ENCODE measurements at places on chromosomes 12 and 14.

DNA sequence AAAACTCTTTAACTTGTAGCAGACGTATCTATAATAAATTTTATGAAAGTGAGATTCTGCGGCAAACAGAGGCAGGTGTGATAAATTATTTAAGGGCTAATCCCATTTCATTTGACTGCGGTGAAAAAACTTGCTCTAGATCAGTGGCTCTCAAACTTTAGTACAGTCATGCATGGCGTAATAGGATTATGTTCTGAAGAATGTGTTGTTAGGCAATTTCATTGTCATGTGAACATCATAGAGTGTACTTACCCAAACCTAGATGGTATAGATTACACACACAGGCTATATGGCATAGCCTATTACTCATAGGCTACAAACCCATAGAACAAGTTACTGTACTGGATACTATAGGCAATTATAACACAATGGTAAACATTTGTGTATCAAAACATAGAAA, 83.7 kb downstream of the HEATR5A start:
- DNase-seq, result no peak

DNA sequence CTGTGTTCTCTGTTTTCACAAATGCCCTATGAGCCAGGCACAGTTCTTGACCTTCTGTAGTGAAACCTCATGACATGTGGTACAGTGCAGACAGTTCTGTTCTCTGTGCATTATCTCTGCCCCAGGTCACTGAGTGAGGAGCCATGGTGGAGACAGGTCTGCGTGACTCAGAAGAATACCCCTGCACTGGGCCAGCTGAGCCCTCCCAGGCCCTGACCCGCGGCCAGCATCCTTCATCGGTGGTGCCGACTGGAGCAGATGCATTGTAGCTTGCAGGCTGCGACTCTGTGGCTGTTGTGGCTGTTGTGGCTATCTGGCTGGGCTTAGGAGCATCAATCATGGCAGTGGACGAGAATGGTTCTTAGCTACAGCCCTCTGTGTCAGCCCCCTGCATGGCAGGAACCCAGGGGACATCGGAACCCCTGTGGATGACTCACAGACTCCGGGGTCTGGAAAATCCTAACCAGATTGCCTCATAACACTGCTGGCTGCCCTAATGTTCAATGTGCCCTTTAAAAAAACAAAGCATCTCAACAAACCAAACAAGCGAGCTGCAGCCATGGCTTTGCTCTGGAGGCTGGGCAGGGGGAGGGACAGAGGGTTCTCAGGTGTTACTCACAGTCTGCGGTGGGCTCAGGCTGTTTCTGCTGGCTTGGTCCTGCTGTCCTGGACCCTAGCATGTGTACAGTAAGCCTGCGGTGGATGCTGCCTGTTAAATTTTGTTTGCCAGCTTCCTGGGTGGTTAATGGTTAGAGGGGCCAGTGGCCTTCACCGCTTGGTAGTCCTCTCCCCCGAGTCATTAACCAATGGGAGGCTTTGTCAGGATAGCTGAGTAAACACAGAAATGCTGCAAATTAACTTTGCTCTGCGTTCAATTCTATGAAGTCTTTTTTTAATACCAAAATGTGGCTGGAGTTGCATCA, at the start of gene SERPINA6:
TSS of gene SERPINA6 (minus strand) at position 689 of the 923 bp plus-strand sequence. CDS start 8,688 bp downstream, outside the sequence.
- peak; percentile 84 for DNase-seq

DNA sequence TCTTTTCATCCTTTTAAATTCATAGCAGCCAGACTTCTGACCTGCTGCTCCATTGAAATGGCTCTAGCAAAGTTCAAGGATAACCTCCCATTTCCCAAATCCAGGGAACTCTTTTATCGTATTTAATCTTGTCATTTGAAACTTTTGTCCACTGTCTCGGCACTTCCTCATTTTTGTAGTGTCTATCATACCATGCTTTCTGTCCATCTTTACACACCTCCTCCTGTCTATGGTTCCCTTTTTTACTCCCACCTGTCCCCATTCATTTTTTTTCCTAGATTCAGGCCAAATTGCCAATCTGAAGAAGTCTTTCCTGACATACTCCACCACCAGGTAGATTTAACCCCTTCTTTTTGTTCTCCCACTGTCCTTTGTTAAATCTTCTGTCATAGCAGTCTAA, 31.0 kb downstream of the NFYB start:
- no peak for DNase-seq

DNA sequence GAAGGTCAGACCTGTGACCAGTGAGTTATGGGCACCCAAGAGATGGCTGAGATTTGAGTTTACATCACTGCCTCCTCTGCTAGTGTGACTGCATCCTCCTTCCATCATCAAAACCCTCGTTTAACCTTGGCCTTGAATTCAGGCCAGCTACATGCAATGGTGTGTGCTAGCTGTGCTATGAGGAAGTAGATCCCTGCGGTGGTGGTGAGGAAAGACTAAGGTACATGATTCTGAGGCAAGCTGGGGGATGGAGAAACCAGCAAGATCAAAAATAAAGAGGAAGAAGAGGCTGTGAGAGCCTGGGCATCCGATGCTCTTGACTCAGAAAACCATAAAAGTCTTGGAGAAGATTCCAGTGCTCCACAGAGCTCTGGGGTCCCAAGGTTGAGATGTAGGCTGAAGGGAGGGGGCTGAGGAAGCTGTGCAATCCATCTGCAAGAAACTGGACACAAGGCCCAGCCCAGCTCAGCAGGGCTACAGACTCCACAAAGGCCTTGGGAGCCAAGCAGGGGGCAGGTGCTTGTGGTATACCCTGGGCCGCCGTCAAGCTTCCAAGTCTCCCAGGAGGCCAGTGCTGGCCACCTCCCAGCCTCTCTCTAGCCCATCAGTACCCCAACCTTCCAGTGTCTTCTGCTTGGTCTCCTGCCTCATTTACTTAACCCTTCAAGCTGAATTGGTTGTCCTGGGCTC, 774.8 kb downstream of the VRK1 start:
- DNase-seq, result no peak

GRCh38 chr14:88212691-88213090, 110.4 kb downstream of the KCNK10 start:
- no peak for DNase-seq

GRCh38 chr12:108649126-108649525, 15.4 kb upstream of the SELPLG start:
- no peak for DNase-seq

DNA sequence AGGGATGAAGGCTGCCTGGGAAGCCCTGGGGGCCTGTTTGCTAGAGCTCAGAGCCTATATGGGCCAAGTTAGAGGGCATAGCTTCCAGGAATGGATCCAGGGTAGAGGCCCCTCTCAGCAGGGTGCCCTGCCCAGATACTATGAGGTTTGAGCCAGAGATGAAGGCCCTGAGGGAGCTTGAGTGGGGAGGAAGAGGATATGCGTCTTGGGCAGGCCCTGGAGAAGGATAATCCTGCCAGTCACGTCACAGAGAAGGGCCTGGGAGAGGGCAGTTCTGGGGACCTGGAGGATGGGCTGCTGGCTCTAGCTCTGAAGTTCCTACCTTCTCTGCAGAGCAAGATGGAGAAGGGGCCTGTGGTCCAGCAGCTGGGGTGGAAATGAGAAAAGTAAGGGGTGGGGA, 5.9 kb upstream of the CACNB3 start:
- DNase-seq, result no peak

GRCh38 chr14:68357777-68358176, 435.1 kb downstream of the ZFP36L1 start:
- DNase-seq, result no peak

GRCh38 chr12:54390668-54391551, 6.4 kb upstream of the ZNF385A start:
- no peak for DNase-seq

DNA sequence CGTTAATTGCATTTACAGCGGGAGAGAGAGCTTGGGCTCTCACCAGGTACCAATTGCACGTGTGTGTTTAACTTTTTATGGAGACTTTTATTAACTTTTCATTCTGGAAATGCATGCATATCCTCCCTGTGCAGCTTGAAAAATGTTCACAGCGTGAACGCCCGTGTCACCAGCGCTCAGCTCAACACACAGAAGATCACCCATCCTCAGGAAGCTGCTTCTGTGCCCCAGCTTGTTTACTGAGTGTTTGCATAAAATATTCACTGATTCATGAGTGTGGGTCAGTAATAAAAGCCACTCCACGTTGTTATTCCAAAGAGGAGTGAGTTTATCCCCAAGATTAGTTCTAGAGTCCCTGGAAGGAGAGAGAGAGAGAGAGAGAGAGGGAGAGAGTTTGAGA, 75.5 kb upstream of the FZD10 start:
- DNase-seq, result no peak

GRCh38 chr14:52325126-52325525, 11.0 kb downstream of the PTGER2 start:
- no peak for DNase-seq

DNA sequence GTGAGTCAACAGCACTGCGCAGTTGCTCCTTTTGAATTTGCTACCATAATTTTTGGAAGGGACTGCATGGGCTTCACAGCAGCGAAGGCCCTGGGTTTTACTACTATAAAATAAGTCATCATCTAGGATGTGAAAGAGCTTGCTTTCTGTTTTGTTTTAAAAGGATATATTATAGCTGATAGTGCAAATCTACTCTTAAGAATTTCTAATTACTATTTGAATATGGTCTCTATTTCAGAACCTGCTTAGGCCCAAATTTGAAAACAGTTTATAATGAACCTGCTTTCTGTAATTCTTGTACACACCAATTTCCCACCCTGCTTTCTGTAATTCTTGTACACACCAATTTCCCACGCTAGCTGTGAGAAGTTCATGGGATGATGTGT, 73.0 kb downstream of the SRGAP1 start:
- DNase-seq, result no peak

DNA sequence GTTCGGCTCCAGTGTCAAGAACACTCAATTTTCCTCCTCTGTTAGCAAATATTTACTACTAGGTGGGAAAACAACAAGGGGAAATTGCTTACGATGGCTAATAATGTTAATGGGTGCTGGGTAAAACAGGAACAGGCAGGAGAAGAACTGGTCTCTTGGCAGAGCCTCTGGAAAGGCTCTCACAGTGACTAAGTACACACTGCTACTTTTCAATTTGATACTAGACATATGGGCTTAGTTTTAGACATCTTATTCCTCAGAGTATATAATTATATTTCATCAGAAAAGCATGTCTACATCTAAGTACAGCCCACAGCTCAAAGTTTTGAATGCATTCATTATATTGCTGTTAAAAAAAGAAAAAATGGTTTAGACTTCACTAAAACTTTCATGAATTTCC, 65.4 kb upstream of the SAV1 start:
- DNase-seq, result no peak

DNA sequence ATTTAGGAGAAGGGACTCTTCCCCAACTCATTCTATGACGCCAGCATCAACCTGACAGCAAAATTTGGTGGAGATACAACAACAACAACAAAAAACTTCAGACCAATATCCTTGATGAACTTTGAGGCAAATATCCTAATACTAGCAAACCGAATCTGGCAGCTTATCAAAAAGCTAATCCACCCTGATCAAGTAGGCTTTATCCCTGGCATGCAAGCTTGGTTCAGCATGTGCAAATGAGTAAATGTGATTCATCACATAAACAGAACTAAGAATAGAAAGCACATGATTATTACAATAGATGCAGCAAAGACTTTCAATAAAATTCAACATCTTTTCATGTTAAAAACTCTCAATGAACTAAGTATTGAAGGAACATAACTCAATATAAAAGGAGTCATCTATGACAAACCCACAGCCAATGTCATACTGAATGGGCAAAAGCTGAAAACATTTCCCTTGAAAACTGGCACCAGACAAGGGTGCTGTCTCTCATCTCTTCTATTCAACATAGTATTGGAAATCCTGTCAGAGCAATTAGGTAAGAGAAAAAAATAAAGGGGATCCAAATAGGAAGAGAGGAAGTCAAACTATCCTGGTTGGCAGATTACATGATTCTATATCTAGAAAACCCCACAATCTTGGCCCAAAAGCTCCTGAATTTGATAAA, 233.3 kb downstream of the CCDC59 start:
- DNase-seq, result no peak

GRCh38 chr12:55816881-55817344, 611 bp downstream of the SARNP start:
- no peak for DNase-seq

DNA sequence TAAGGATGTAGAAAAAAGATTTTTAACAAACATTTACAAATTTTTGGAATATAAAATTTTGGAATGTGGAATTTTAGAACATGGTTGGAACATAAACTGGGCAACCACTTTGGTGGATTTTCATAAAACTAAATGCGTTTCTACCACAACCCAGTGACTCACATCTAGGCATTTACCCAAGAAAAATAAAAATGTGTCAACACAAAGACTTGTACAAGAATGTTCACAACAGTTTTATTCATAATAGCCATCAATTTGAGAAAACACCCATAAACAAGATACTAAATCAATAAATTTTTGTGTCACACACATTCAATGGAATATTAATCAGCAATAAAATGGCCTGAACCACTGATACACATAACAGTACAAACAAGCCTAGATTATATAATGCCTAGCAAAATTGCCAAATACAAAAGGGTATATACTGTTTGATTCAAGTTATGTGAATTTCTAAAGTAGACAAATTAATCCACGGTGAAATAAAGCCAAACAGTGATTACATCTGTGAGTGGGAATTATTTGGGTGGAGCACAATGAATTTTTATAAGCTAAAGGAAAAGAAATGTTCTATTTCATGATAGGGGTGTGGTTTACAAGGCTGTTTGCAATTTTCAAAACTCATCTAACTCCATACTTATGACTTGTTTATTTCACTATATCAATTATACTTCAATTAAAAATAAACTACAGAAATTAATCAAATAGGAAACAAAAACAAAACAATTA, 415.2 kb upstream of the OR4E1 start:
- DNase-seq, result no peak

- no peak for DNase-seq
Measured at GRCh38 chr14:97164021-97164420, 366.8 kb downstream of the VRK1 start.

DNA sequence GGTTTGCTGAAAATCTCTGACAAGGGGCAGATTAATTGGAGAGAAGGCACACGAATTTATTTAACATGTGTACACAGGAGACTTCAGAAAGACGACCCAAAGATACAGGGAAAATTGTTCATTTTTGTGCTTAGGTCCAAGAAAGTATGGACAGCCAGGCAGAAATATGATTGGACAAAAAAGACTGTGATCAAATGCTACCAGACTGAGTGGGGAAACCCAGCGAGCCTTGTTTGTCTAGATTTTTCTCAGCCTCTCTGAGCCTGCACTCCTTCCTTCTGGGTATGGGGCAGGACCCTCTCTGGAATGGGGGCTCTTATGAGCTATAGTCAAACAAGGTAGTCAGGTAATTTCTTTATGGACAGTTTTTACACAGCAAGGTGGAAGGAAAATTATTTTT, 10.4 kb upstream of the CIPC start:
- DNase-seq, result no peak

DNA sequence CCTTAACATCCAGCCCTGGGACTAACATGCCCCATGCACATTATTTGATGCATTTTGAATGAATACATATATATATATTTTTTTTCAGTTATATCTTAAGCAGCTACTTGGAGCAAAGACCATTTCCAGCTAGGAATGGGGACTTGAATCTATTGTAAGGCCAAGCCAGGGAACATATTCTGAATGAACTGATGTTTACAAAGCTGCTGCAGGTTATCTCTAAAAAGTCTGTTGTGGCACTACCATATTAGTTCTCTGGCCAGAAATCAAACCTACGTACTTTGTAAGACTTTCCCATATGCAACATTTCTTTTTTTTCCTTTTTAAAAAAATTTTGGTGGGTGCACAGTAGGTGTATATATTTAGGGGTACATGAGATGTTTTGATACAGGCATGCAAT, 43.4 kb downstream of the PELI2 start:
- DNase-seq, result no peak
